Activated B cell treated with CpG ODN at 0.5 μM for 24 hours (primary cell): ENCODE measurements at places on chromosomes 3 and 15.

DNA sequence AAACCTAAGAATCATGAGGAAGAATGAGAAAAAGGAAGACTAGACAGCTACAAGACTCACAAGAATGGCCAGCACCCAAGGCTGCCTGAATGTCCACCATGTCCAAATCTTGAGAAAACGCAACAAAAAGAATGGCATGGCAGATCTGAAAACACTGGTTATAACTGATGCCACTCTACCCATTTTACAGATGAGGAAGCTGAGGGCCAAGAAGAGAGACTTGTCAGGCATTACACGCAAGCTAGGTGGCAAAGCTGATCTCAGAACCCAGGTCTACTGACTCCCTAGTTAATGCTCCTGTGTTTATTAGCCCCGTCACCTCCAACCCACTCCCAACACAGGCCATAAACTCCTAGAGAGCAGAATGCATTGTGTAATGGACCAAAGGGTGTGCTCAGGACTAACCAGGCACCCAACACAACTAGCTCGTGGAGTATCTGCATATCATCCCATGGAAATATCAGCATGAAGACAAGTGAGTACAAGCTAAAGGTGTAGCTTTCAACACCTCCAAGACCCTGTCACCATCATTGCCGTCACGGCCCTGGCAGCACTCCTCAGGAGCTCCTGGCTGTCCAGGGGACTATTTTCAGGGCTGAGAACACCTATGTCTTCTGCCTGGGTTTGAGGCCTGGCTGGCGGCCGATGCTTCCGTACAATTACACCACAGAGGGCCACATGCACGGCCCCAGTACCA lies 111.7 kb downstream of the XXYLT1 start:
- DNase-seq = no peak

GRCh38 chr3:195077611-195078540 lies 193.1 kb downstream of the XXYLT1 start:
- no peak for DNase-seq

DNA sequence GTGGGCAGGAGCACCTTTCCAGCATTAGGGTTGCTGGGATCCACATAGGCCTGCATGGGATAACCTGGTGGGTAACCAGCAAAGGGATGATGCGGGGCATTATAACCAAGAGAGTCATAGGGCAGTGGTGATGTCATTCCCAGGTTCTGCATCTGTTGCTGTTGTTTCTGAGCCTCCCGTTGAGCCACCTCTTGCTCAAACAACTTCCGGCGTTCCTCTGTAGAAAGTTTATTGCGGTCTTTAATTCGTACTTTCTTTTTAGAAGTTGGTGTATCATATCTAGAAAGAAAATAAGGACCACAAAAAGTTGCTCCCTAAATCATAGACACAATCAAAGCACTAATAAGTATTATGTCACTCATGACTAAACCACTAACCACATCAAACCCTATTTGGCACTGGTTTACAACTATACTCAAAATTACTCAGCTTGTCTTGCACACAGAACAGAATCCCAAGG lies 77.8 kb downstream of the NBEAL2 start:
- no peak for DNase-seq

DNA sequence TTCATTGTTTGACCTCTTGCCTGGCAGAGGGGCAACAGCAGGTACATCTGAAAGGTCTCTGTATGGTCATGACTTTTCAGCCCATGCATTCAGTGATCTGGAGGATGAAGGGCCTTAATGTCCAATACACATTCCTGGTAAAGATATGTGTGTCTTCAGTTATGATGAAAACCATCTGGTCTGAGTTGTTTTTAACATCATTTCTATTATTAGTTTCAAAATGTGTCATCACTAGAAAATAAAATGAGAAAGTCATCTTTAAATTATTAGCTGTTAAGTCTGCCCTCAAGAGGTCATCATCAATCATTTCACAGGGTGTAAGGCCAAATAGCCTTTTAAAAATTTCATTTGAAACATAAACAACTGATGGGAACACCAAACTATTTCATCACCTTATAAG lies 92.1 kb upstream of the PLSCR4 start:
- no peak for DNase-seq

DNA sequence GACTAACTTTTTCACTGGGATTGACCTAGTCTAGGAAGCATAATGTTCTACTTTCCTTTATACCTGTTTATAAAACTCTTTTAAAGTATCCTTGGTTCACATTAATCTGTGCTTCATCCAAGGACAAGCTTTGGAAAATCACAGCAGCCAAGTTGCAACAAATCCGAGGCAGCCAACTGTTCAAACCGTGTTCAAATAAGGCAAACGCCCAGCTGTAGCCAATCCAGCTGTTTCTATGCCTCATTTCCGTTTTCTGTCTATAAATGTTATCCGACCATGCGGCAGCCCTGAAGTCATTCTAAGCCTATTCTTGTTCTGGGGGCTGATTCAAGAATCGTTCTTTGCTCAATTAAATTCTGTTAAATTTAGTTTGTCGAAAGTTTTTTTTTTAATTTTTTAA lies 78.3 kb downstream of the FMN1 start:
- no peak for DNase-seq

GRCh38 chr3:15215996-15216395 lies 9.9 kb downstream of the CAPN7 start:
- no peak for DNase-seq

GRCh38 chr3:70871909-70872656 lies 559.6 kb upstream of the MDFIC2 start:
- no peak for DNase-seq

DNA sequence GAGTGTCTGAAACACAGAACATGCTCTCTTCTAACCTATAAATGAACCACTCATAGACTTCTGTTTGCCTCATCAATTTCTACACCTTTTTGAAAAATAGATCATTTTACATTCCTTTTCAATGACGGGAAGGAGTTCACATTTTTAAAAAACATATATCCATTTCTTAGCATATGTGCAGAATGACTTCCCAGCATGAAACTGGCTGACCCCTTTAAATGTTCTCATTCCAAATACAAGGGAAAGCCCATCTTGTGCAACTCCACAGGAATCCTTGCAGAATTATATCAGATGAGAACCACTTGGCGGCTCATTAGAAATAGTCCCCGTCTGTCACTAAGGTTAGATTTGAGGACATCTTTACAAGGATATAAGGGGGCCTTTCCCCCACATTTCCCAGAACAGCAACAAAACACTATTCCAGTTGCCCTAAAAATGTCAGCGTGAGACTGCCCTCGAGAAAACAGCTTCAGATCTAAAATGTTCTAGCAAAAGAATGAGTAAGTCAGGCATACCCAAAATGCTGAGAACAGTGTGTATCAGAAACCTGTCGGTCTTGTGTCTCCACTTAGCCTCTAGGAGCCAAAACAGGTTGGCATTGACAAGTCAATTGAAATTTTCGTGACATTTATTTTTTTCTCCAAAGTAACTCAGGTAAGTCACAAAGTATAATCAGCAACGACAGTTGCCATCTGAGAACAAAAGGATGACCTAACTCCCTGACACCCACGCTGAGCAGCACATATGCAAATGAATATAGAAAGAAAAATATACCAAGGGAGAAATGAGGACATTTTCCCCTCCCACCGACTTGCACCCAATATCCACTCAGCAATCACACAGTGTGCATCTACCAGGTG lies 63.1 kb downstream of the FOXP1 start:
- DNase-seq = no peak

DNA sequence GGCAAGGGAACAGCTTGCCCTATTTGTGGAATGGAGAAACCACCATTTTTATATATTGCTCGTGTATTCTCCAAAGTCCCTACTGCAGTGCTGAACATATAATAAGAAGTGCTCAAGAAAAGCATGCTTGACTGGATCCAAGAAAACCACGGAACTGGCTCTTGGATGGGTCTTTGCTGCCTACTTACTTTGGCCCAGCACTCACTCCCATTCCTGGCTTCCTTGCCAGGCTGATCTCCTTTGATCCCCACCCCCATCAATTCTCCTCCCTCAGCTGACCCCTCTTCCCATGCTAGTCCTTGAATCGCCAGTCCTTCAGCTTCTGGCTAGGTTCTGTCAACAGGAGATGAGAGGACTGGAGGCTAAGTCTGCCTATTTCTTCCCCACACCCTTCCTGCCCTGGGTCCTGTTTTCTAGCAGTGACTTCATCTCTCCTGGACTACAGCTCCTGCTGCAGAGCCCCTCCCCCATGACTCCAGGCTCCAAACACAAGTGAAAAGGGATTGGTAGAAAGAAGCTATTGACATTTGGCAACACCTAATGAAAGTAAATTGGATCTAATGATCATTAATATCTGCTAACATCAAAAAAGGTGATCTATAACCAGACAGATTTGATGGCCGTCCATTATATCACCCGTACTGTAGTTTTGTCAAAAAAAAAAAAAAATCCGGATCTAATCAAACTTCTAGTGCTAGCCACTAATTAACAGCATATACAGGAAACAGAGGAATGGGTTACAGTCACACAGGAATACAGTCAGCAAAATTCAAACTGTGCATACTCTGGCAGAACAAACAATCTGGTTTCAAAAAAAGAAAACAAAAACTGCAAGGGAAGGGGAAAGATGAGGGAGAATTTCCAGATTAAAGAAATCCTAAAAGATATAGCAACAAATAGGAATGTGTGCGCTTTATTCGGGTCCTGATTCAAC lies 7.8 kb downstream of the FAM240A start:
- DNase-seq = no peak

GRCh38 chr3:119240591-119241434 lies at the start of gene B4GALT4:
Gene B4GALT4, minus strand, starts transcription at chr3:119240878. Its CDS starts 10,779 bp downstream, at chr3:119230099.
- peak; percentile 78 for DNase-seq

GRCh38 chr3:47646362-47646761 lies 67.7 kb upstream of the CSPG5 start:
- no peak for DNase-seq

DNA sequence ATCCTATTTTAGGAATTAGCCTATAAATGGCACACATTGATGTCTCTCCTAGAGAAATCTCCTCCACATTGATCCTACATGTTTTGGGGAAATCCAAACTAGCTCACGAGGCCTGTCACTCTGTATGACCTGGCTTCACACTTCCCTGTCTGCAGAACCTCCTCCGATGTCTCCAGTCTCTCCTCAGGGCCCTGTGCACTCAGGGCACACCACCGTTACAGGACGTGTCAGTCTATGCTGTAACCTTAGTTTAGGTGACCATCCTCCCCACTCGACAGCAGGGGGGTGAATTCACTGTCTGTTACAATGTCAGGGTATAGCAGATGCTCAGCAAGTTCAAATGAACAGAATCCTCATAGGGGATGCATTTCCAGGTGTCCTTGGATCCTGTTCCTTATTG lies 249.1 kb downstream of the OCA2 start:
- DNase-seq = no peak

- DNase-seq = no peak
Measured at GRCh38 chr3:1139071-1139470, 46.2 kb downstream of the CNTN6 start.
